Amniotic stem cell (primary cell): ENCODE measurements at places on chromosomes 5 and 9.

DNA sequence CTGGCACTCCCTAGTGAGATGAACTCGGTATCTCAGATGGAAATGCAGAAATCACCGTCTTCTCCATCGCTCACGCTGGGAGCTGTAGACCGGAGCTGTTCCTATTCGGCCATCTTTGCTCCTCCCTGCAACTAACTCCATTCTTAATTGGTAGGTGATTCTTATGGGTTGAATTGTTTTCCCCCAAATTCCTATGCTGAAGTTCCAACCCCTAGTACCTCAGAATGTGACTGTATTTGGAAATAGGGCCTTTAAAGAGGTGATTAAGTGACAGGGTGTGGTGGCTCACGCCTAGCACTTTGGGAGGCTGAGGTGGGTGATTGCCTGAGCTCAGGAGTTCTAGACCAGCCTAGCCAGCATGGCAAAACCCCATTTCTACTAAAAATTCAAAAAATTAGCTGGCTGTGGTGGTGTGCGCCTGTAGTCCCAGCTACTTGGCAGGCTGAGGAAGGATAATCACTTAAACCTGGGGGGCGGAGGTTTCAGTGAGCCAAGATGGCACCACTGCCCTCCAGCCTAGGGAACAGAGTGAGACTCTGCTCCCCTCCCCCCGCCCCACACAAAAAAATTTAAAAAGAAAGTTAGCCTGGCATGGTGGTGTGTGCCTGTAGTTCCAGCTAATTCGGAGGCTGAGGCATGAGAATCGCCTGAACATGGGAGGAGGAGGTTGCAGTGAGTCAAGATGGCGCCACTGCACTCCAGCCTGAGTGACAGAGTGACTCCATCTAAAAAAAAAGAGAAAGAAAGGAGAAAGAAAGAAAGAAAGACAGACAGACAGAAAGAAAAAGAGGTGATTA lies 25.2 kb upstream of the FOCAD start:
- DNase-seq = no peak

GRCh38 chr5:174453690-174454089 lies 270.7 kb upstream of the MSX2 start:
- DNase-seq = no peak

DNA sequence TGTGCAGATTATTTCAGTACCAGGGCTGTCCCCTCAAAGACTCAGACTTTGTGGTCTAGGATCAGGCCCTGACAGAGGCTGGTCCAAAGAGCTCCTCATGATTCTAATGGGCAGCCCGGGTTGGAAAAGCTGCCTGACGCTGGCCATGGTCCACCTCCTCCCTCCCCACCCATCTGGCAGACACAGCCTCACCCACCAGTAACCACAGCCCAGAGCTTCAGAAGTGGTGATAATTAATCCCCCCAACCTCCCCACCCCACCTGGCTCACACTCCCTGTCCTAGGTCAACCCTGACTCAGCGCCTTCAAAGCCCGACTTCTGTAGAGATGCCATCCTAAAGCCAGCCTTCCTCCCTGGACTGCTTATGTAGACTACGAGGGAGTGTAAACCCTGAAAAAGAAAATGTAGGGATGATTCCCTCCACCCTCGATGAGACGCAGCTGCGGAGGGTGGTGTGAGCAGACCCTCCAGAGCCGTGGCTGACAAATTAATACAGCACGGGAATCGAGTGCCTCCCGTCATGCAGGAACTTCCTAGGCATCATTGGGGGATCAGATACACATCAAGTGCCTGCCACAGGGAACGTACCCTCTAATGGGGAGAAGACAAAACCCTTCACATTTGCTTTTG lies 7.0 kb downstream of the UBE2QL1 start:
- no peak for DNase-seq

DNA sequence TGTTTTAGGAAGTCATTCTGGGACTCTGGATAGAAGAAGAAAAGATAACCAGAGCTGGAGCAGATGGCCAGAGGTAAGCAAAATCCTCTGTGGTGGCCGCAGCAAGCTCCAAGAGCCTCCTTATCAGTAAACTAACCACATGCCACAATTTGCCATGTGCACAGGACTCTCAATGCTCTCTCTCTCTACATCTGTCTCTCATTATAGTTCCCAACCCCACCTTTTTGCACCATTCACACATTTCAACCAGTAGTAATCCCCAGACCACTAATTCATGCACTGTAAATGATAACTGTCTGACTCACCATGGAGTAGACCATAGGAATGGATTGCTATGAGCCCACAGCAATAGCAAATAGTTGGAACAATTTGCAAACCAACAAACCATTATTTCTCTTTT lies 526.1 kb downstream of the TLR4 start:
- DNase-seq = no peak

- peak; percentile 59 for DNase-seq
Observed at GRCh38 chr9:35790385-35791296, 750 bp upstream of the NPR2 start.

DNA sequence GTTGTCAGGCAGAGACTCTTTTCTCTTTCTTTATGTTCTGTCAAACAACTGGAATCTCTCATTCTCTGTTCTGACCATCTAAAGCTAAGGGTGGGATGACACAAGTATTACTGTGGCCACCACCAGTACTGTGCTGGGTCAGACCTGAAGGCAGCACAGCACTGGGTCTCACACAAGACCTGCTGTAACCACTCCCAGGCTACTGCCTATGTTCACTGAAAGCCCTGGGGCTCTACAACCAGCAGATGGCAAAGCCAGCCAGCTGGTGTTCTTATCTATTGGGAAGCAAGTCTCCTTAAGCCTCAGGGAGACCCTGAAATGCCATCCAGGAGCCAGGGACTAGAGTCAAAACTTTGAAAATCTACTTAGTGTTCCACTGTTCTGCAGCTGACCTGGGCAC lies 189.5 kb downstream of the SLCO4C1 start:
- no peak for DNase-seq

DNA sequence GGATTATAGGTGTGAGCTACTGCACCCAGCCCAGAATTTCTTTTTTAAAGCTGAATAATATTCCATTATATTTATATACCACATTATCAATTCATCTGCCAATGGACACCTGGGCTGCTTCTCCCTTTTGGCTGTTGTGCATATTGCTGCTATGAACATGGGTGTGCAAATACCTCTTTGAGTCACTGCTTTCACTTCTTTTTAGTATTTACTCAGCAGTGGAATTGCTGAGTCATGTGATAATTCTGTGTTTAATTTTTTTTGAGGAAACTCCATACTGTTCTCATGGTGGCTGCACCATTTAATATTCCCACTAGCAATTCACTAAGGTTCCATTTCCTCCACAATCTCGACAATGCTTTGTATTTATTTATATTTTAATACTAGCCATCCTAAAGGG lies 36.1 kb upstream of the KIF4B start:
- DNase-seq = no peak

- DNase-seq = no peak
Observed at GRCh38 chr5:109998726-109999125, 309.0 kb downstream of the MAN2A1 start.

GRCh38 chr5:102286476-102286875 lies 9.6 kb downstream of the SLCO4C1 start:
- DNase-seq = no peak

DNA sequence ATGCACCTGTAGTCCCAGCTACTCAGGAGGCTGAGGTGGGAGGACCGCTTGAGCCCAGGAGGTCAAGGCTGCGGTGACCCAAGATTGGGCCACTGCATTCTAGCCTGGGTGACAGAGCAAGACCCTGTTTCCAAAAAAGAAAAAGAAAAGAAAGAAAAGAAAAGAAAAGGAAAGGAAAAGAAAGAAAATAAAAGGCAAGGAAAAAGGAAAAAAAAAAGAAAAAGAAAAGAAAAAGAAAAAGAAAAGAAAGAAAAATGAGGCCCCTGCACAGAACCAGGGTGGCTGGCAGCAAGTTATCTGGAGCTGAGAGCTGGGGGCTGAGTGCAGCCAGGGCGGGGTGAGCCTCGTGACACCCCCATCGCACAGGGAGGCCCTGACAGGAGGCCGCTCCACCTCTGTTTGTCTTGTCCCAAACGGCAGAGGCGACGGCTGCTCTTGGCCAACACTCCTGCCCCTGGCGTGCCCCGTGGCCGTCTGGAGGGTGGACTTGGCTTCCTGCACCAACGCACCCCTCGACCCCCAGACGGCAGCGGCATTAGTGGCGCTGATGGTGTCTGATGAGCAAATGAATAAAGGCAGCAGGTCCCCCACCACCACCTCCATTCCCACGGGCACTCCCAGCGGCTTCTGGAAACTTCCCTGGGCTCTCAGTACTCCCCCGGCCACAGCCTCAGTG lies 16.7 kb downstream of the EXD3 start:
- no peak for DNase-seq

GRCh38 chr5:61991866-61992265 lies 314.1 kb upstream of the KIF2A start:
- DNase-seq = no peak

GRCh38 chr9:6036391-6036790 lies 21.0 kb upstream of the RANBP6 start:
- no peak for DNase-seq

- peak; percentile 5 for DNase-seq
Observed at GRCh38 chr5:172692981-172693380, 51.9 kb downstream of the NEURL1B start.

- no peak for DNase-seq
Observed at GRCh38 chr9:93112116-93112863, 16.3 kb downstream of the CARD19 start.

DNA sequence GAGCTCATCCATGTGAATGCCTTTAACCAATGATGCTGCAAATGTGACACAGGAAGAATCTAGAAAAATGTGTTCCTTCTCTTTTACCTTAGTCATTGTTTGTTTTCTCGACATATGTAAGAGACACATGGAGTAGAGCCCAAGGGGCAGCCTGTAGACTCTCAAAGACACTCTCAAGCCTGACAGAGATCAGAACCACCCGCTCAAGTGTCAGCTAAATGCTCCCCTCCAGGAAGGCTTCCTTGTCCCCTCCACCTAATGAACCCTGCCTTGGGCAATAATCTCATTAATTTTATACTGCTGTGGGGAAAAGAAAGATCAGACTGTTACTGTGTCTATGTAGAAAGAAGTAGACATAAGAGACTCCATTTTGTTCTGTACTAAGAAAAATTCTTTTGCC lies 157.4 kb downstream of the MUSK start:
- no peak for DNase-seq

DNA sequence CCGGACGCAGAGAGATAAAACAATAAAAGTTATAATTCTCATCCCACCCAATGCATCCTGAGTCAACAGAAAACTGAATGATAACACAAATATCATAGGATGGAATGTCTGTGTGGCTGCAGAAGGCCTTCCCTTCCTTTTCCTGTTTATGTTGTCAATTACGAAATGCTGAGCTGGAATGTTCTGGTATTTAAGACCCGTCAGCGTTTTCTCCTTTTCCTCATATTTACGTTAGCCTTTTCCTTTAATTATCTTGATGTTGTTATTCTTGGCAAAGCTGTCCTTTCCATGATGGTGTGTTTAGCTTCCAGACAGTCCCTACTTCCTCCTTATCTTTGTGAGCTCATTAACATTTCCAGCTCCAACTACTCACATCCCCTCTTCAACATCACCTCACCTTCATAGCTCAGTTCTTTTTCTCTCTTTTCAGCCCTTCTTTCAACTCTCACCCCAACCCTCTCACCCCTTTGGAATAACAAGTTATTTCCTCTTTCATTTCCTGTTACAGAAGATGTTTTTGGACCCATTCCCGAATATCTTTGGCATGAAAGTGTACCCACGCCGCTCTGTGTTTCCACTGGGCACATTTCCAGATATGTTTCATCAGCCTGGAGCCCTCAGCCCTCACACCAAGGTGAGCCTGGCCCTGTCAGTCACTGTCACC lies 221.6 kb downstream of the NR2F1-AS1 start:
- peak; percentile 27 for DNase-seq

- no peak for DNase-seq
Observed at GRCh38 chr5:15807248-15807647, 307.3 kb downstream of the FBXL7 start.

GRCh38 chr9:5851445-5851844 lies 18.5 kb upstream of the ERMP1 start:
- DNase-seq = no peak

DNA sequence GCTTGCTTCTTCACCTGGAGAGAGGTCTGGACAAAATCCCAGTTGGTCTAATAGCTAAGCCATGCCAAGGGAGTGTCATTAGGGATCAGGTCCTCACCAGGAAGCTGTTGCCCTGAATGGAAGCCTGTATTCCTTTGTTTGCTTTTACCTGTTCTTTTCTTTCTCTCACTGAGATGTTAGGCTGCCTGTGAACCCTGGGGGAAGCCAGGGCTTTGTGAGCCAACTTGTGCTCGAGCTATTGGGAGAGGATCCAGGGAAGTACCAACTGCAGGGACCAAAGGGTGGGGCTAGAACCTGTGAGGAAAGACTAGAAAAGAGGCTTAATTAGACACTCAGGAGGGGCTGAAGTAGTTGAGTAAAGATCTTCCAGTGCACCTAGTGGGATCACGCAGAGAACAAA lies 451.2 kb upstream of the TLE4 start:
- DNase-seq = no peak

- peak; percentile 6 for DNase-seq
Observed at GRCh38 chr9:107137495-107138202, 145.4 kb upstream of the RAD23B start.

DNA sequence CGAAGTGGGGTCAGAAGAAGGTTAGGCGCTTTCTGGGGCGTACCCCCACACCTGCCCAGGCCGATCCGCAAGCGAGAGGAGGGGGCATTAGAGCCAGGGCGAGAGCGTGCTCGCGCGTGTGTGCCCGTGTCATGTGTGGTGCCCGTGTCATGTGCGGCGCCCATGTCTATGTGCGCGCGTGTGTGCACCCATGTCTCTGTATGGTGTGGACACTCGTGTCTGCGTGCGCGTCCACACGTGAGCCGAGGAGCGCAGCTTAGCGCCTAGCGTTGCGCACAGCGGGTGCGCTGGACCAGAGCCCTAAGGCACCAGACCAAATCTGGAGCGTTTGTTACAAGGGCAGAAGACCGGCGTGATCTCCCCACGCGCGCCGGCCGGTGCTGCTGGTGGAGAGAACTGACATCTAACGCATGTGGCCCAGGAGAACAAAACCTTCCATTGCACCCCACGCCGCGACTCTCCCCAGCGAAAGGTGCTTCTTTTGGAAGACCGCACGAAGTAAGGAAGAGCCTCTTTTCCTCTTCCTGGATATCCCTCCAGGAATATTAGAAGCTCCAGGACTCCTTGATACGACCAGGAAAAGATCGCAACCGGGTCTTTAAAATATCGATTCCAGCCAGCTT lies 644 bp downstream of the NIM1K start:
- no peak for DNase-seq

GRCh38 chr5:53038196-53038847 lies 49.2 kb downstream of the ITGA2 start:
- DNase-seq = no peak

GRCh38 chr9:108666240-108666784 lies 189.5 kb downstream of the ACTL7B start:
- no peak for DNase-seq

- DNase-seq = no peak
Observed at GRCh38 chr5:141814064-141814964, 63.9 kb downstream of the PCDH1 start.

GRCh38 chr9:98970532-98971041 lies 26.9 kb downstream of the COL15A1 start:
- no peak for DNase-seq
